ENCODE measurements at places on chromosomes 11 and 22.

- no peak for DNase-seq
Measured at GRCh38 chr11:57214098-57214417, 23.0 kb downstream of the APLNR start.

DNA sequence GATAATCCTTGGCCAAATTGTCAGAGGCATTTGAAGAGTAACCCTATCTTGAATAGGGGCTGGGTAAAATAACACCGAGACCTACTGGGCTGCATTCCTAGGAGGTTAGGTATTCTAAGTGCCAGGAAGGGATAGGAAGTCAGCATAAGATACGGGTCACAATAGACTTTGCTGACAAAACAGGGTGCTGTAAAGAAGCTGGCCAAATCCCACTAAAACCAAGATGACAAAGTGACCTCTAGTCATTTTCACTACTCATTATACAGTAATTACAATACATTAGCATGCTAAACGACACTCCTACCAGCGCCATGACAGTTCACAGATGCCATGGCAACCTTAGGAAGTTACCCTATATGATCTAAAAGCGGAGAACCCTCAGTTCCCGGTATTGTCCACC, 964 bp upstream of the REXO2 start:
- DNase-seq = no peak

DNA sequence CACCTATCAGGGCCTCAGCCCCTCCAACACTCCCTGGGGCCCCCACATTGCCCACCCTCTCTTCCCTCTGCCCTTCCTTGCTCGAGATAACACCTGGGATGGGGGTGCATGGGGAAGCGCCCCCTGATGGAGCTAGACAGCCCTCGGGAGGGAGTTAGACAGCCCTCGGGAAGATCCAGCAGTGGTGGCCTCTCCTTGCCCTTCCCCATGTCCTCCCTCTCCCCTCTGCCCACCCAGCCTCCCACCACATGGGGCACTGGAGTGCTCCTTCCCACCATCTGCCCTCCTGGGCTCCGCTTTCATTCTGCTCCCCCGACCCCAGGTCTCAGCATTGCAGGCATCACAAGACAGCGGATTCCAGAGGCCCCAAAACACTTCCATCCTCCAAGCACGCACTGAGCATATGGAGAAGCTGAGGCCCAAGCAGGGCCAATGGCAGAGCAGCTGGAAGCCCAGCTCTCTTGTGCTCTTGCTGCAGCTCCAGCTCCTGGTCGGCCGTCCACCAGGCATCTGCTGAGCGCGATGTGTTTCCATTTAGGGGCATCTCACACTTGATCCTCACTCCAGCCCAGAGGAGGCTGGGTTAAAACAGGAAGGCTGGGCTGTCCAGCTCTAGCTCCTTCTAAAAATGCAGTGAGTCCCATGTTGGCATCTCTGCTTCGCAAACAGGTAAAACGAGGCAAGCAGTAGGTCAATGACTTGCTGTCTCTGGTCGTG, 65.6 kb downstream of the IGLL1 start:
- DNase-seq = no peak

DNA sequence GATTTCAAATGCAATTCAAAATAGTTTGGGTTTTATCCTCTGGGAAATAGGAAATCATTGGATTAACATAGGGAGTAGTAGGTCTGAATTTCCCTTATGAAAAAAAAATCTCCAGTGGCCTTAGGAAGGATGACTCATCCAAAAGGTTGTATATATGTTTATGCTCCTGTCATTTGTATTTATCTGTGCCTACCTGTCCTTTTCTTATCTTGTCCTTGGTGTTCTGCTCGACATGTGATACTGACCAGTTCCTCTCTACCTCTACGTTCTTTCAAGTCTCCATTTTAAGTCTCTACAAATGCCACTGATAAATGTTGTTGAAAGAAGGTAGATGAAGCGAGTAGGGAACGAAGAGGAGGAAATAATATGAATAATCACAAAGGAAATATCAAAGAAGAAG, 3.0 kb upstream of the SOX6 start:
- DNase-seq = no peak

DNA sequence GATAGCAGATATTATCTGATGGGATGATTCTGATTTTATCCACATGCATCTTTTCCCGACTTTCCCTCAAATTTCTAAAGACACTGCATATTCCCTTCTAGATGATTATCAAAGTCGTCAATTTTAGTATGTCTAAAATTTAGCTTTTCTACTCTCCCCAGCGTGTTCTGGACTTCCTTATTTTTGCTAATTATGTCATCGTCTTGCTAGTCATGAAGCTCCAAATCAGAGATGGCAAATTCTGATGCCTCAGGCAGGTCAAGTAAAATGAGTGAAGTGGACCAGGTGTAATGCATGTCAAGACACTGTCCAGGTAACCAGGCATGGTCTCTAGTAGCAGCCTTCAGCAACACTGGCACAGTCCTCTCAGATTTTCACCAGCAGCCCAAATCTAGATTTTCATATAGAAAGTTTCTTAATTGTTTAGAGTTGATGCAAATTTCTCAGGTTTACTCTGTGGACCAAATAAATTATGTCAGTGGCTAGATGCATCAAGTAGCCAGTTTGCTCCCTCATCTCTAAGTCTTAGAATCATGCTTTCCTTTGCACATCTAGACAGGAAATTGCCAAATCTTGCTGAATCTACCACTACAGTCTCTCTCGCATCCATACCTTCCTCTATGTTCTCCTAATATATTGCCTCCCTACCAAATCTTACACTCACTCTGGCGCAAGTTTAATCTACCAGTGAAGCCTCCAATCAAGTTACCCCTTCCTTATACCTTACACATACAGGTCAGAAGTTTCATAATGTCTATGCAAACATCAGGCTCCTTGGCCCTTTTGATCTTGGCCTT, 10.6 kb downstream of the HSD17B12 start:
- no peak for DNase-seq

GRCh38 chr11:125056931-125057692, 6.0 kb upstream of the SLC37A2 start:
- DNase-seq = no peak

GRCh38 chr22:28544431-28544868, 135.2 kb downstream of the TTC28 start:
- DNase-seq = no peak

DNA sequence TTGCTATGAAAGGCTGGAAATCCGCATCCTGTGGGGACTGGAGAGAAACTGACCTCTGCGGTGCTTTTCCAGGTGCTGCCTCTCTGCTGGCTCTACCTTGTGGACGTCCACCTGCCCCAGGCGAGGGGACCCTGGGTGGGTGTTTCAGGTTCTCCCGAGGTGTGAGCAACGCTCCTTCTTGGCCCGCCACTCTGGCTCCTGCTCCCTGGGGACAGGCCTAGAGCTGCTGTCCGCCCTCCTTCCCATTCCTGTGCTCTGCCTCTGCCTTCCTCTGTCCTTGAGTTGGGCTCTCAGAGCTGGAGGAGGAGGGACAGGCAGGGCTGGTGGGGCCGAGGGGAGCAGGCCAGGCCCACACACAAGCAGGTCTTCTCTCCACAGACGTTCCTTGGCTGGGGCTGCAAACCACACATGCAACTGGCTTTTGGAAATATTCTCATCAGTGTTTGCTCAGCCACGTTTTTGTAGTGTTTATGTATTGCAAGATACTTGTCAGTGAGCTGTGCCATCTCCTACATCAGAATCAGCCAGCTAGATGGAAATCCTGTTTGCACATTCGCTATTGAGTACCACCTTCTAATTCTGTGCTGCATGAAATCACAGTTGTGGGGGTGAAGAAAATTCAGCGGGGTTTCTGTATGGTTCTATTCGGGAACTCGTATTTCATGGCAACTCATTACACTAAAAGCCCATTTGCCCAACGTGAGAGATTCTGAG, 1115.0 kb downstream of the BRD1 start:
- DNase-seq = no peak

- no peak for DNase-seq
Measured at GRCh38 chr11:102367364-102367763, 20.4 kb downstream of the BIRC2 start.

DNA sequence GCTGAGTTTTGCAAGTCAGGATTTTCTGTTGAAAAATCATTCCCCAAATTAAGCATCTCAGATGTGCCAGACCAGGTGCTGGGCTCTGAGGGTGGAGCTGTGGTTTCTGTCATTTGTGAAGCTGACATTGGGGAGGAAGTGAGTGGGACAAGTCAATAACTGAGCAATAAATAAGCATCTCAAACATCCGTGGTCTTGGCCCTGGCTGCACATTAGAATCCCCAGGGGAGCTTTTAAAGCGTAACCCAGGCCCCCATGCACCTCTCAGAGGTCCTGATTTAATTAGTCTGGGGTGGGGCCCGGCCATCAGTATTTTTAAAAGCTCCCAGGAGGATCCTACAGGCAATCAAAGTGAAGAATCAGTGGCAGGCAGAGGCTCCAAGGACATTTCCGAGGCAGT, 420.0 kb downstream of the MN1 start:
- DNase-seq = no peak

DNA sequence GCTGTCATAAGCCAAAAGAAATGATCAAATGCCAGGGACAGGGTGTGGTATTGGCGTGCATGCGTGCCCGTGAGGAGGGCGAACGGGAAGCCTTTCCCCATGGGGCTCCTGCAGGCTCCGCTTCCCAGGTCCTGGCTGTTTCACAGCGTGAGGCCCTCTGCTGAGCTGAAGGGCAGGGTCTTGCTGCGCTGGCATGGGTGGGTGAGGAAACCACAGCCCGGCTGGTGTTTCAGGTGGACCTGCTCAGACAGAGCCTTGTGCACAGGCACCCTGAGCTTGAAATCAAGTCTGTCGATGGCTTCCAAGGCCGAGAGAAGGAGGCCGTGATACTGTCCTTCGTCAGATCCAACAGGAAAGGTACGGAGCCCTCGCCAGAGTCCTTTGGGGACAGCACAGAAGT, 31.4 kb downstream of the IGHMBP2 start:
- DNase-seq = no peak

- DNase-seq = no peak
Measured at GRCh38 chr22:38967451-38968450, 10.3 kb downstream of the APOBEC3A start.

GRCh38 chr11:132112846-132113245, 742.4 kb downstream of the NTM start:
- no peak for DNase-seq

DNA sequence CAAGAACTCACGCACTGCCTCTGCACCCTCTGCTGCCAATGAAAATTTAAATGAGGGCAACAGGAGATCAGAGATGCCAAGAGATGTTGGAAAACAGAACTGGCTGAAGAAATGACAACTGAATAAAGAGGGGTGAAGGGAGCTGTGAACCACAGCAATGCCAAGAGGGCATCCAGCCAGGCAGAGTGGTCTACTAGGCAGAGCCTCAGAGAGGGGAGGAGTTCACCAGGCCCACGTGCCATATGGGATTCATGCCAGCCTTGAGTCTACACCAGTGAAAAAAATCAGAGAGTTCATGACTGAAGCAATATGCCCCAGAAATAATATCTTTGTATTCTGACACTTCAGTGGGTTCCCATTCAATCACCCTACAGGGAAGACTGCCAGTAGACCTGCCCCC, 4.4 kb downstream of the APOL2 start:
- no peak for DNase-seq

GRCh38 chr11:107140983-107141382, 122.7 kb upstream of the GUCY1A2 start:
- no peak for DNase-seq

GRCh38 chr11:131893988-131894387, 523.6 kb downstream of the NTM start:
- no peak for DNase-seq

DNA sequence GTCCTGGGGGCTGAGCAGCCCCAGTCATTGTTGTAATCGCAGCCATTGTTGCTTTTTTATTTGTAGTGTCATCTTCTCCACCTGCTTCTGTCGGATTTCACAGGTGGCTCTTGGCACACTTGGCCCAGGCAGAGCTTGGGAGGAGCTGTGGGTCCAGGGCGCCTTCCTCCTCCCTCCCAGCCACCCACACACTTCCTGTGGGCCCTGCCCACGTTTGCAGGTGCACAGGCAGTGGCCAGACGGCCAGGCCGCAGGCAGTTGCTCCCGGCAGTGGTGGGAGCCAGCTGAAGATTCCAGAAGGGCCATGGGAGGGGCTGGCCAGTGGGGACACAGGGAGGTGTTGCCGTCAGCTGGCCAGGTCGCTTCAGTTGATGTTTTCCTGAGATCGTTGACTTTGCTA, 1191.9 kb downstream of the BRD1 start:
- DNase-seq = no peak

DNA sequence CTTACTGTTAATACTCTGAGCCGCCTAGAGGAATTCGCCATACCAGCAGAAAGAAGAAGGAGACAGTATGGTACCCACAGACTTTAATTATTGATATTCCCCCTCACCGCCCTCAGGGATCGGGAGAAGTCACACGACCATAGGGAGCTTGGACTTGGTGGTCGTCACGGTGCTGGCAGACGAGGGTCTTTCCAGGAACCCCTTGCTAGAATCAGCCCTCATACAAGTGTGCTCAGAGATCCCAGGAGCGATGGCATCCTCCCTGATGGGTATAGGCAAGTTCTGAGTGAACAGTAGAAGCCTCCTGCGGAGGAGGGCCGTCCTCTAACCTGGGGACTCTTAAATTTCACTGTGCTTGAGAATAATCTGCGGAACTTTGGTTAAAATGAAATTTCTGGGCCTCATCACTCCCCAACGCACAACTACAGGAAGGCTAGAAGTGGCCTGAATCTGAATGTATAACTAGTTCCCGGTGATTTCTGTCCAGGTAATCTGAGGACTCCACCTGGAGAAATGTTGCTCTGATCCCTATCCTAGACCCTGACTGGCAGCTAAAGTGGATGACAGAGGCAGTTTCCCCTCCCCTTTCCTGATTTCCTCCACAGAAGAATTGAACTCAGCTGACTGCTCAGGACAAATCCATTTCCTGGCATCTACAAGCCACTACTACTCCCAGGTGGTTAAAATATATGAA, 4.5 kb downstream of the VSIG2 start:
- no peak for DNase-seq

DNA sequence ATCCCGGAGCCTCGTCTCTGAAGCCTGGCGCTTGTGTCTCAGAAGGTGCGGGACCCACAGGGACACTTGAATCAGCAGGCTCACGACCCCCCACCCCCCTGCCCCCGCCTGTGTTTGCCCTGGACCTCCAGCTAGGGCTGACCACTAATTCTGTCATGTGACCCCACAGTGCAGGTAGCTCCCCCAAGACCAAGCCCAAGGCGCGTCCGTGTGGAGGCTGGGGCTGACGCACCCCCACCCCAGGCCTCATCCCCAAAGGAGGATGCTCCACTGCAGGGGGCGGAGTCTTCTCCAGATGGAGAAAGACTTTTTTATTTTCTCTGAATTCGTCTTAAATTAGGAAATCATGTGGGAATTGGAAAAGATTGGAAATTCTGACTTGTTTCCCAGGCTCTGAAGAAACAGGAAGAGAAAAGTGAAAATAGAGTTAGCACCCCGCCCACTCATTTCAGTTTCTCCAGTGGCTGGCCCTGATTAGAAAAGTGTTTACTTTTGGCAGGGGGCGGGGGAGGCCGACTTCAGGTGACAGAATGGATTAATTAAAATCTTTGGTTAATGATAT, 1.0 kb upstream of the RELA start:
- DNase-seq = no peak

Measured in iPS DF 6.9 (cell line).